CD4-positive, alpha-beta T cell treated with Interleukin-4 for 1 hour (primary cell): ENCODE measurements at places on chromosomes 7 and 10.

DNA sequence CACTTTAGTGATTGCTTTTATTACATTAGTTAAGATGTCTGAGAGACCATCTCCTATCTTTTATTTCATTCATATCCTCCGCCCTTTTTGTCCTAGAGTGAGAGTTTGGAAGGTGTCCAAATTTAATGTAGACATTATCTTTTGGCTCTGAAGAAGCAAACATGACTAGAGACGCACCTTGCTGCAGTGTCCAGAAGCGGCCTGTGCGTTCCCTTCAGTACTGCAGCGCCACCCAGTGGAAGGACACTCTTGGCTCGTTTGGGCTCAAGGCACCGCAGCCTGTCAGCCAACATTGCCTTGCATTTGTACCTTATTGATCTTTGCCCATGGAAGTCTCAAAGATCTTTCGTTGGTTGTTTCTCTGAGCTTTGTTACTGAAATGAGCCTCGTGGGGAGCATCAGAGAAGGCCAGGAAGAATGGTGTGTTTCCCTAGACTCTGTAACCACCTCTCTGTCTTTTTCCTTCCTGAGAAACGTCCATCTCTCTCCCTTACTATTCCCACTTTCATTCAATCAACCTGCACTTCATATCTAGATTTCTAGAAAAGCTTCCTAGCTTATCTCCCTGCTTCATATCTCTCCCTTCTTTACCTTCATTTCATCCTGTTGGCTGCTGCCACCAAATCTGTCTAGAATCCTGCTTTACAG is 10.4 kb upstream of the CLCN1 start:
- peak; percentile 63 for DNase-seq

GRCh38 chr10:8059191-8059936 is 4.9 kb downstream of the GATA3 start:
- no peak for DNase-seq

GRCh38 chr7:141649865-141650634 is 51.9 kb downstream of the DENND11 start:
- DNase-seq, result peak; percentile 25

GRCh38 chr7:23691320-23691719 is 11.3 kb downstream of the FAM221A start:
- no peak for DNase-seq

DNA sequence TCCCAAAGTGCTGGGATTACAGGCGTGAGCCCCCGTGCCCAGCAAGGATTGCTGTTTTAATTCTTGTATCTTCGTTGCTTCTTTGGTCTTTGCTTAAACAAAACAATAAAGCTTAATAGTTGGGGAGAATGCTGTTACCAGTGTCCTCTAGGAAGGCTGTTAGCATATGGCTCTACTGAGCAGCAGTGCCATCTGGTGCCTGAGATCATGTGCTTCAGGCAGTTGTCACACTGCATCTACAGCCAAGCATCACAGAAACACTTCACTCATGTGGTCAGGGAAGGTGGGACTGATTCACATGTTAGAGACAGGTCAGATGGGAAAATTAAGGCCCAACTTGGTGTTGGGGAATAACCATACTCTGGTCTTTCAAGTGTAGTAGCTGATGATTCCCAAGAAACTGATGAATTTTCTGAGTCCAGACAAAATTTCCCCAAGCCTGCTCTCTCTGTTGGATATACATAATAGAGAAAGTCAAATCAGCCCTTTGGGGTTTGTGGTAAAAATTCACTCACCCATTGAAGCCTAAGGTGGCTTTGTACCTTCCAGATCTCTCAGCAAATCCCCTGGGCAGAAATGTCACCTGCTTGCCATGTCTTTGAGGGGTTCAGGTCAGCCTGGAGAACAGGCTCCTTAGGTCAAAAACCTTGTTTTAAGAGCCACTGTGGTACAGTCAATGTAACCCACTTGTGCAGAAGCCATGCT is 28.4 kb downstream of the UBE2D4 start:
- peak; percentile 13 for DNase-seq

GRCh38 chr10:61899663-61899996 is 1.9 kb upstream of the ARID5B start:
- no peak for DNase-seq

DNA sequence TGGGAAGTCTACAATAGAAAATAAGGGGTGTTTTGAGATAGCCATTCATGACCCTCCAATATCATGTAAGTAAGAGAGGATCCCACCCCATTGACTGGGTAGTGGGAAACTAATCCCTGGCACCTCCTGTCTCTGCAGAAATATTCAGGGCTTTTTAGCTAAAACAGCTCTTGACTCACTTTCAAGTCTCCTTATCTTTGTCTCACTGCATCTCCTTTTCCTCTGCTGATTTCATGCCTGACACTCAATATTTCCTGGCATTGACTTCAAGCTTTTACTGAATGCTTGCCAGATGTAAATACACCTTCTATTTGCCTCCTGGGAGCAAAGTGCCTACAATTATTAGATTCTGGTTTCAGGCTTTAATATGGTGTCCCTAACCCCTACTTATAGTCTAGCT is 57.1 kb downstream of the CHRM2 start:
- DNase-seq, result no peak

- DNase-seq, result no peak
Observed at GRCh38 chr7:11379641-11380040, 406.0 kb downstream of the PHF14 start.

- DNase-seq, result no peak
Observed at GRCh38 chr10:15158972-15159371, 9.5 kb downstream of the NMT2 start.

DNA sequence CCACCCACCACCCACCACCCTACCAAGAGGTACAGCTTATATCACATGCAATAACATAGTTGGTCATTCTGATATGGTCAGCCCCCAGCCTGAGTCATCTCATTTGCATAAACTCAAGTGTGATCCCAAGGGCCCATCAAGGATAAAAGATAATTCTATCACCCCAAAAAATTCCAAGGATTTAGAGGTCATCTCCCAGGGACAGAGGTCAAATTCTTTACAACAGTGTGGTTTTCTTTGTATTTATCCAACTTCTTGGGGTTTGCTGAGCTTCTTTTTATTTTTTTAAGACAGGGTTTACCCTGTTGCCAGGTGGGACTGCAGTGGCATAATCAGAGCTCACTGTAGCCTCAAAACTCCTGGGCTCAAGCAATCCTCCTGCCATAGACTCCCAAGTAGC is 9.4 kb upstream of the GTPBP10 start:
- no peak for DNase-seq

GRCh38 chr7:148941598-148942275 is 57.6 kb upstream of the EZH2 start:
- peak; percentile 73 for DNase-seq

GRCh38 chr7:108525327-108525984 is 479 bp downstream of the PNPLA8 start:
- DNase-seq, result no peak

- peak; percentile 37 for DNase-seq
Observed at GRCh38 chr10:37975401-37975991, 951 bp downstream of the ZNF25 start.

DNA sequence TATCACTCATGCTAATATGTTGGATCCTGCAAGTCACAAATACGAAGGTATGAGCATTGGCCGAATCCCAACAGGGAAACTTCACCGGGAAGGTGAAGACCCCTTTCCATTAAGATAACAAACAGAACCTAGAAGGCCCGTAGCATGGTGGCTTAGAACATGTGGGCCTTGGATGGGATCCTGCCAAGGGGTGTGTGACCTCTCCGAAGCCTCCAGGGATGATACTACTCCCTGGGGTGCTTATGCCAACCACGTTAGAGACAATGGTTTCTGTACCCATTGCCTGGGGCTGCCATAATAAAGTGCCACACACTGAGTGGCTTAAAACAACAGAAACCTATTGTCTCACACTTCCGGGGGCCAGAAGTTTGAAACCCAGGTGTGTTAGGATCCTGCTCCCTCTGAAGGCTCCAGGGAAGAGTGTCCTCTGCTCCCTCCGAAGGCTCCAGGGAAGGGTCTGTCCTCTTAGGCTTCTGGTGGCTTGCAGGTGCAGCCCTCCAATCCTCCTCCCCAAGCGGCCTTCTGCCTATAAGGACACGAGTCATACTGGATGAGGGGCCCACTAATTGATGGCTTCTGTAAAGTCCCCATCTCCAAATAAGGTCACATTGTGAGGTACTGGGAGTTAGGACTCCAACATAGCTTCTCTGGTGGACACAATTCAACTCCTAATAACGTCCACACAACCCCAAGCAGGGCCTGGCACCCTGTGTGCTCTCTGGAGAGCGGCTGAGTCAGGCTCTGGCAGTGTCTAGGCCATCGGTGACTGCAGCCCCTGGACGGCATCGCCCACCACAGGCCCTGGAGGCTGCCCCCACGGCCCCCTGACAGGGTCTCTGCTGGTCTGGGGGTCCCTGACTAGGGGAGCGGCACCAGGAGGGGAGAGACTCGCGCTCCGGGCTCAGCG is 992 bp upstream of the MGMT start:
- DNase-seq, result no peak

DNA sequence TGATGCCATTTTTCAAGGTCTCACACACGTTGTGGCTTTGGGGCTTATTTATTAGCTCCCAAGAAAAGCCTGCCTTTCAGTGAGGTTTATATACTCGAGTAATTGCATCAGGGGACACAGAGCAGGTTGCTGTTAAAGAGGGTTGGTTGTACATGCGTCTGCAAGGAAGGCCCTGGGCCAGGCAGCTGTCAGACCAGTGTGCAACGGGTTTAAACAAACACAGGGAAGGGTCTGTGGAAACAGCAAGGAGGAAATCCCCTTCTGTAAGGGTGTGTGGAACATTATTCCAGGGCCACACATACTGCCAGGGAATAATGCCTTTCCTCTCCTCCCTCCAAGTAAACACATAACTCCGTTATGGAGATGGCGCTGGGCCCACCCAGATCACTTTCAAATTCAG is 1.7 kb upstream of the CHST15 start:
- no peak for DNase-seq

DNA sequence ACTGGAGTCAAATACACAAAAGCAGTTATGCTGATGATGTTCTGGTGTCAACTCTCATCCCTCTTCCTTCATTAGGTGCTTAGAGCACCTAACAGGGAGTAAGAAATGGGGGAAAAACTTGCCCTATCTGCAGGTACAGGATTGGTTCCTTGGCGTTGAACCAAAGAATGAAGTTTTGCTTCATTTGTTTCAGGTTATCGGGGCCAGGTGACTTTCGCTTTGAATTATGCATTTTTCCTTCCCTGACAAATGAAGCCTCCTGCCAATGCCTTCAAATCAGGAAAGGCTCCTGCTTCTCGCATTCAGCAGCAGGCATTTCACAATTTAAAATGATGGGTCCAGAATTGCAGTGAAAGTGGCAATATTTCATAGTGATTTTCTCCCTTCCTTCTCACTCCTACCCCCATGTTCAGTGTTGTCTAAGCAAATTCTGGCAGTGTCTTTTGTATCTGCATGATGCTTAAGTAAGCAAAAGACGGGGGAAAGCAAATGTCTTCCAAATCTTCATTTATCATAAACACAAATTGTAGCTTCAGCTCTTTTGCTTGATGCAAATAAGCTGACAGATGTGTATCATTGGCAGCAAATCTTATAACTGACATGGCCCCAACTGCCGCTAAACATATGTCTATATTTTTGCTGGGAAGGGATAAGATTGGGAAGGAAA is 29.4 kb downstream of the DNAJB9 start:
- no peak for DNase-seq

- no peak for DNase-seq
Observed at GRCh38 chr10:132971448-132972148, 29.2 kb upstream of the CFAP46 start.

GRCh38 chr7:74401137-74401859 is 52.4 kb upstream of the GTF2IRD1 start:
- DNase-seq, result peak; percentile 72

DNA sequence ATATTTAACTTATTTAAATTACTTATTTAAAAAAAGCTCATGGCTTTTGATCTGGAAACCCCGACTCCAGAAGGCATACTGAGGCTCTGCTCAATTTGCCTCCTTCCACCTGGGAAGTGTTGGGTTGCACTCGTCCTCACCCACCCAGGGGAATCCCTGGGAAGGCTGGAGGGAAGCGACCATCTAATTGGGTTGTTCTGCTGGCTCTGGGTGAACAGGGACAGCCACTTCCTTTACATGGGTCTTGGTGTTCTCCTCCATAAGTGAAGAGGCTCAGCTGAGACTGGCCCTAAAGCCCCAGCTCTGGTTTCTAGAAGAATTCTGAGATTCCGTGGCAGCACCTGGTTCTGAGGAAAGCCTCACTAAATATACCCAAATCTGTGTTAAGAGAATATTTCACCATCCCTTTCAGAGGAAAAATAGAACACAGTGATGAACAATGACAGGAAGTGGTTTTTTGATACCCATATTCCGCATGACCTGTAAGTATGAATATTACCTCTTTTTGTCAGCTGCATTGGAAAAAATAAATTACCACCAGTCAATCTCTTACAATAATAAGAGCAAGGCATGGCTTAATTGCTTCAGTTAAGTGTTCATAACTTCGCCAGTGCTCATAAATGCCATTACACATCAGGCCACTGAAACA is 131.1 kb upstream of the SHH start:
- no peak for DNase-seq

- DNase-seq, result no peak
Observed at GRCh38 chr10:127398140-127398970, 150.8 kb upstream of the NPS start.

- DNase-seq, result no peak
Observed at GRCh38 chr10:93820434-93820833, 62.7 kb downstream of the LGI1 start.

GRCh38 chr7:41786944-41787343 is 84.1 kb upstream of the INHBA start:
- no peak for DNase-seq

GRCh38 chr10:129310881-129311280 is 156.2 kb upstream of the MGMT start:
- no peak for DNase-seq

GRCh38 chr10:88108115-88108610 is 244.7 kb downstream of the PTEN start:
- DNase-seq, result no peak

- no peak for DNase-seq
Observed at GRCh38 chr10:15483215-15484075, 112.4 kb upstream of the FAM171A1 start.

DNA sequence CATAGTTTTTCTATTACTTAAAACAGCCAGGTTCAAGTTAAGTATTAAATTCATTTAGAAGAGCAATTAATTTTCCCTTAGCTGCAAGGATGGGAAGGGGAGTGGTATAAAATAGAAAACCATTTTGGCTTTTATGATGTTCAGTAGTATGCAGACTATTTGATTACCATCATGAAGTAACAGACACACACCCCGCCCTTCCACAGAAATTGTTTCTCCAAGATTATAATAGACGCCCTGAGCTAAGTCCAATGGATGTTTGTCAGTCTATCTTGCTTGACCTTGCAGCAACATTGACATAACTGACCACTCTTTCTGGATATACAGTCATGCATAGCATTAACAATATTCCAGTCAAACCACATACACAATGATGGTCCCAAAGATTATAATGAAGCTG is 42.3 kb downstream of the CPEB3 start:
- no peak for DNase-seq

- no peak for DNase-seq
Observed at GRCh38 chr7:44327981-44328380, 2.6 kb upstream of the CAMK2B start.

GRCh38 chr7:94621120-94621519 is 34.8 kb downstream of the SGCE start:
- DNase-seq, result no peak

GRCh38 chr10:4107285-4107851 is 322.4 kb upstream of the KLF6 start:
- DNase-seq, result peak; percentile 23

- no peak for DNase-seq
Observed at GRCh38 chr7:48251766-48252165, 80.5 kb downstream of the ABCA13 start.

- no peak for DNase-seq
Observed at GRCh38 chr7:140867467-140868462, 57.0 kb downstream of the BRAF start.
